ENCODE measurements at places on chromosomes 6 and 20.

DNA sequence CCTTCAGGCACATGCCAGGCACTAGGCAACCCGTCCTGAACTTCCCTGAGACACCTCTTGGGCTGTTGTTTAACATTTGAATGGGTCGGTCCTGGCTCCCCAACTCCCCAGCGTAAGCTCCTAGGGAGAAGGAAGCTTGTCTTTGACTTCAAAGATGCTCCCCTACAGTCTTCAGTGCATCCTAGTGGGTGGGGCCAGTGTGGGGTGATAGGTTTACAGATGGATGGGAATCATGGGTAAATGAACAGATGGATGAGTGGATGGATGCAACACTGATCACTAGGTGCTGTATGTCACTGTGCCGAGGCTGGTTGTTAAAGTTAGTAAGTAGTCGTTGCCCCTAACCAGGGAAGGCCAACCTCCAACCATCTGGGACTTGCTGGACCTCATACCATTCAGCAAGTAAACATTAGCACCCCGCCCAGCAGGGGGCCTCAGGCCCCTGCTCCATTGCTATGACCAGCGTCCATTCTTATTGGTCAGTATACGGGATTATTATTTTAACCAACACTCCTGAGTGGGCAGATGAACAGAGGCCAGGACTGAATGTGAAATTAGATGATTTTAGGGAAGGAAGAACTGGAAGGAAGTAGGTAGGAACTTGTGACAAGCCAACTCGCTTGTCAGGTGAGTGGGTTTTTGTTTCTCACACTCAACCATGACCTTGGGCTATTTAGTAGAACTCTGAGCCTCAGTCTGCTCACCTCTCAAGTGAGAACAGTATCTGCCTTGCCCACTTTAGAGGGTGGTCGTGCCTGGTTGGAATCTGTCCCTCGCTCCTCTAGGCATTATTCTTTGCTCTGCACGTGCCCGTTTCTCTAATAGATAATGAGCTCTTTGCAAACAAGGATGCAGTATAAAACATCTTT is 82.9 kb upstream of the FOXP4 start:
- peak; percentile 40 for DNase-seq

GRCh38 chr6:35299674-35300073 is 2.1 kb downstream of the DEF6 start:
- DNase-seq = no peak

- DNase-seq = no peak
Observed at GRCh38 chr20:58131151-58131550, 97.3 kb downstream of the ANKRD60 start.

DNA sequence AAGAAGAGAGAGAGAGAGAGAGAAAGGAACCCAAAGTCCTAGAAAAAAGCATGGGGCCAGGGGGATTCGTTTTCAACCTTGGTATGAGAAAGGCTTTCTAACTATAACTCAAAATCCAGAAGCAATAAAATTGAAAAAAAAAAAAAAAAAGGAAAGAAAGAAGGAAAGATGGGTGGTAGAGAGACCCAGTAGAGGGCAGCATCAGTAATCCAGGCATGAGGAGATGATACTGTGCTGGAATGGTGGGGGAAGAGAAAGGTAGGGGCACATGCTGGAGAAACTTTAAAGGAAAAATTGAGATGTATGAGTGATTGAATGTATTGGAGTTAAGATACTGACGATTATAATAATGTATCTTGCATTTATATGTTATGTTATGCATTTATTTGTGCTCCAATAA is 1040.7 kb upstream of the FLRT3 start:
- no peak for DNase-seq

- DNase-seq = no peak
Observed at GRCh38 chr6:124994648-124995047, 32.4 kb downstream of the RNF217 start.

GRCh38 chr20:63656451-63656850 is 1.7 kb upstream of the RTEL1 start:
- DNase-seq = no peak

DNA sequence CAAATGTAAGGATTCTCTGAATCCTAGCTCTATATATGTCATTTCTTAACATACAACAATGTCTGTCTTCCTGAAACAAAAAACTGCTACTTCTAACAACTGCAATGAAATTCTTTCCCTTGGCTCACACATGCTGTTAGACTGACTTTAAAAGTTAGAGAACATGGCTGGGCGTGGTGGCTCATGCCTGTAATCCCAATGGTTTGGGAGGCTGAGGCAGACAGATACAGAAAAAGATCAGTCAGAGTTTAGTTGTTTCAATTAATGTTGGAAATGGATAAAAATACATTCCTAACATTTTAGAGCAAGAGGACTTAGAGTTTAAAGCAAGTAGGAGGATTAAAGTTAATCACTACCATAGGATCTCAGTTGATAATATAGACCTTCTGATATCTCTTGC is 28.7 kb upstream of the KIAA1586 start:
- no peak for DNase-seq

GRCh38 chr6:17966451-17966850 is 21.0 kb downstream of the KIF13A start:
- DNase-seq = no peak

DNA sequence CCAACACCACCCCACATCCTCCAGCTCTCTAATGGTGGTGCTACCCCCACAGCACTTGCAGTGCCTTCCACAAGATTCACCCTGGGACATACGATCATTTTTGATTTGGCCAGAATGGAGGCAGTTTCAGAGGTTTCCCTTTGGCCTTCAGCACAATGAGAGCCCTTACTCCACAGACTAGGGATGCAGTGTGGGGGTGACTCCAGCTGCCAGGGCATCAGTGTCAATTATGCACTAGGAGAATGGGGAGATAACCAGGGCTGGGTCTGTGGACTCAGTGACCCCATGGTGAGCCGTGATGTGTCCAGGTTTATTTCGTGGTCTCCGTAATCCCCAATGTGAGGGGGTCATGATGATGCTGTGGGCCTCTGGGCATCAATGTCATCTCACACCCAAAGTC is 31.5 kb upstream of the MICB start:
- DNase-seq = no peak

DNA sequence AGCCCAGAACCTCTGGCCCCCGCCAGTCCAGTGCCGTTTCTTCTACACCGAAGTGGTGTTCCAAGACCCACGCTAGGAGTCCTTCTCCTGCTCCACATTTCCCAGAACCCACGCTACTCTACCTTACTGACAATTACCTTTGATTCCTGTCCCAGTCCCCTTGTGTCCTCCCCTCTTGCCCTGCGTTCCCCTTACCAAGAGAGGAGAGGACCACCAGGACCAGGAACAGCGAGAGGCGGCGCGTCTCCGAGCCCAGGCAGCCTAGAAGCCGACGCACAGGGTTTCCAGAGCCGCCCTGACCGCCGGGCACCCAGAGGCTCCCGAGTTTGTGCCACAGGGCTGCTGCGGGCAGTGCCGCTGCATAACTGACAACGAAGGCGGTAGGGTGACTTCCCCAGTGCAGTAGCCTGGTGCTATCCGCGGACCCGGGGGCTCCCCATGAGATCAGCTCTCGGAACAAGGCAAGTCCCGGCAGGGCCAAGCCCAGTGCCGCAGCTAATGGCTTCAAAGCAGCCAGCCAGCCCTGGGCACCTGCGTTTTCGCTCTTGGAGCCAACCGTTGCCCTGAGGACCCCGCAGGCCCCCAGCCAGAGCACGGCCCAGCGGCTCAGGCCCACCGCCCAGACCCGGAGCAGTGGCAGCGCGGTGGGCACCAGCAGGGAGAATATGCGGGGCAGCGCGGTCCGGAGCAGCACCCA is 512 bp downstream of the TAP1 start:
- DNase-seq = no peak

GRCh38 chr6:139370283-139370998 is 4.0 kb downstream of the CITED2 start:
- peak; percentile 80 for DNase-seq

GRCh38 chr6:5846889-5847288 is 159.8 kb downstream of the NRN1 start:
- DNase-seq = no peak

- DNase-seq = no peak
Observed at GRCh38 chr6:122423734-122424133, 24.3 kb downstream of the HSF2 start.

- DNase-seq = peak; percentile 82
Observed at GRCh38 chr6:158026054-158026900, 44.6 kb downstream of the SYNJ2 start.

DNA sequence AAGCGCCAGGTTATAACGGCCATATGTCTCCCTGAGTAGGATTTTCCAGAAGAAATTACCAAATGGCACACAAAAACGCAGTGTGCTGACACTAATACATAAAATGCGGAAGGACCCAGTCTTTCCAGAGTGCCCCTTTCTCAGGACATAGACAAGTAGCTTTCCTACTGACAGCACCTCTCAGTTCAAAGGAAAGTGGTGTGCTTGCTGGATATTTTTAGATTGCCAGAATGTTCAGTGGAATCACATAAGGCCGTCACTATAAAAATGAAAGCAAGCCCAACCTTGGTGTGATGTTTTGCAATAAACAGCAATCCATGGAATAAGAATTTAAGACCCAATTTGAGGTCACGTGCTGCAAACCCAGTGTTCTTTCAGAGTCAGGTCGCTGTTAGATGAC is 135.5 kb upstream of the AGPAT4 start:
- no peak for DNase-seq

GRCh38 chr6:106973018-106973835 is 1.3 kb downstream of the CD24 start:
- DNase-seq = no peak

GRCh38 chr20:17036541-17036940 is 190.3 kb upstream of the PCSK2 start:
- DNase-seq = no peak

GRCh38 chr6:28772480-28773381 is 151.1 kb downstream of the TRIM27 start:
- no peak for DNase-seq

DNA sequence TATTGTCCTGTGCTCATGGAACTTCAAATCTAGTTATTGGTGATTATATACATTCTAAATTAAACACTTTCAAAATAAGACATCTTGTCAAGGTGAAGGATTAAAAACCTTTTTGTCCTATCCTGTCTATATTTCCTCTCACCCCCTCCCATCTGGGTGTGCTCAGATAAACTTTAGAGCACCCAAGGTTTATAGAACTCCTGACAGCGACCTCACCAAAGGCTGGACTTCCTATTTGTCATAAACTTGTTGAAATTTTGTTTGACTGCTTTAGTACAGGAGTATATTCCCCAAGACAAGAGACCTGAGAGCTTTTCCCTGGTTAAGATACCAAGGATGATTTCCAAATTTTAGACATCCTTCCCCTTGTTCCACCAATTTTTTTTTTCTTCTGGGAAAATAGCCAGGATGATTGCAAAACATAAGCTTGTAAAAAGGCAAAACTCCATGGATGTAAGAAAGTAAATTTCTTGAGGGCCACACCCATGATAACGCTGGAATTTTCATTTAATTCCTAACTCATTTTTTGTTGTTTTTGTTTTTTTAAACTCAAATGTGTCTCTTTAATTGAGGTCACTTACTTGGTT is 33.0 kb downstream of the CARMIL1 start:
- peak; percentile 50 for DNase-seq

GRCh38 chr20:37309936-37310590 is 20.6 kb downstream of the MANBAL start:
- no peak for DNase-seq

- DNase-seq = peak; percentile 21
Observed at GRCh38 chr20:32465092-32465900, 107.2 kb downstream of the ASXL1 start.

DNA sequence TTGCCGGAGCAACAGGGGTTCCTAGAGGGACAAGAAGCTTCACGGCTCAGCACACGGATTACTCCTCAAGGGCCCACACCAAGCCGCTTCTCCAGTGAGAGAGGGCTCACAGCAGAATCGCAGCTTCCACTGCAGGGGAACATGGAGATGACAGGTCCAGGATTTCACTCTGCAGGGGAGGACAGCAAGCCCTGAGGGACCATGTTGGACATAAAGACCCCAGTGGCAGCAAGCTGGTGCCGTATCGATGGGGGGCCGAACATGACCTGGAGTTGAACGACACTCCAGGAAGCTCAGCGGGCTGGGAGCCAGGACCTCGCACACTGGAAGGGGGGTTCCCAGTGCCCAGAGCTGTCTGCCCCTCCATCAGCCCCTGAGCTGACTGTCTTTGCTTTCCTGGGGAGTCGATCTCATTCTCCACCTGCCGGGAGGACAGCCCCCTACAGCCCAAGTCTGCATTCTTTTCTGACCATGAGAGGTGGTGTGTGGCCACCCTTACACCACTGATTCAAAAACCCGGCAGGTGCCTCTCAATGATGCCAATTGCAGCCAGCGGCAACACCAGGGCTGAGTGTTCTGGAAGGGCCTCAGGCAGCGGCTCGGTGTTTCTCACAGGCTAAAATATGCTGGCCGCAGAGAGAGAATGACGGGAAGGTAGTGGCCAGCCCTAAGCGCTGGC is 194.5 kb upstream of the CDH4 start:
- no peak for DNase-seq

Data from fibroblast of the conjunctiva (primary cell).